ENCODE measurements at places on chromosomes 3 and 15. TPM values are rescaled to one million over a fixed set of nuclear protein-coding genes. Genes with fewer than 3 reads are reported as not detected.

DNA sequence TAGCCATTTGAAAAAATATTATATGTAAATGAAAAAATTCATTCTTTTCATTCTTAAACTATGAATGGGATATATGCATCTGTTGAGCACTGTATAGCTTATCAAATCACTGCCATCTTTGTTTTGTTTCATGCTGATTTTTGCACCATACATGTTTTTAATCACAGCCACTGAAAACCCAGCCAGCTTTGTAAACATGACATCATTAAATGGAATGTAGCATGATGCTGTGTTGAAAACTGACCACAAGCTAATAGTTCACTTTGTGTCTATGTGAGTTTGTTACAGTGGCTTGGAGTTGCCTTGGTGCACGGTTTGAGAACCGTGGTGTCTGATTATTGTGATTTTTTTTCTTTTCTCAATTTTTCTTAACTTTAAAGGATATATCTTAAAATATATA, 75.7 kb downstream of the GMPS start:
- peak; percentile 9 for DNase-seq

The ADCY5 gene
- total RNA-seq: 11.1 TPM

- DNase-seq: peak; percentile 20
Observed at GRCh38 chr15:90660195-90660998, 56.7 kb upstream of the BLM start.

DNA sequence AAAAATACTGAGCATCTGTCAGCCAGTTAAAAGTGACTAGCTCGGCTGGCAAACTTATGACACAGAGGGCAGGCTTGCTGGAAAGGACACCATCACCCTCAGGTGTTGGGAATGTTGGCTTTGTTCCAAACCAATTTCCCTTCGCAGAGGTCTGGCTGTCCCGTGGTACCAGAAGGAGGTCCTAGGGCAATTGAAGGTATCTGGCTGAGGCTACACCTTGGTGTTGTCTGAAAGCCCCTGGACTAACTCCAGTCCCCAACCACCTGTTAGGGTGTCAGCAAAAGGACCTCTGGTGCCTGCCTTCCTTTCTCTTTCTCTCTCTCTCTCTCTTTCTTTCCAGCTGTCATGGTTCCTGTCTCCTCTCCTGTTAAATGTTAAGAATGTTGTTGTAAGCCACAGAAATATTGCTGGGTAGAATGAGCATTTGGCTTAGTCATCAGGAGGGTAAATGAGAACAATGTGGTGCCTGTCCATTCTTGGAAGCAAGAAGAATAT, 12.5 kb downstream of the PRR20G start:
- no peak for DNase-seq

DNA sequence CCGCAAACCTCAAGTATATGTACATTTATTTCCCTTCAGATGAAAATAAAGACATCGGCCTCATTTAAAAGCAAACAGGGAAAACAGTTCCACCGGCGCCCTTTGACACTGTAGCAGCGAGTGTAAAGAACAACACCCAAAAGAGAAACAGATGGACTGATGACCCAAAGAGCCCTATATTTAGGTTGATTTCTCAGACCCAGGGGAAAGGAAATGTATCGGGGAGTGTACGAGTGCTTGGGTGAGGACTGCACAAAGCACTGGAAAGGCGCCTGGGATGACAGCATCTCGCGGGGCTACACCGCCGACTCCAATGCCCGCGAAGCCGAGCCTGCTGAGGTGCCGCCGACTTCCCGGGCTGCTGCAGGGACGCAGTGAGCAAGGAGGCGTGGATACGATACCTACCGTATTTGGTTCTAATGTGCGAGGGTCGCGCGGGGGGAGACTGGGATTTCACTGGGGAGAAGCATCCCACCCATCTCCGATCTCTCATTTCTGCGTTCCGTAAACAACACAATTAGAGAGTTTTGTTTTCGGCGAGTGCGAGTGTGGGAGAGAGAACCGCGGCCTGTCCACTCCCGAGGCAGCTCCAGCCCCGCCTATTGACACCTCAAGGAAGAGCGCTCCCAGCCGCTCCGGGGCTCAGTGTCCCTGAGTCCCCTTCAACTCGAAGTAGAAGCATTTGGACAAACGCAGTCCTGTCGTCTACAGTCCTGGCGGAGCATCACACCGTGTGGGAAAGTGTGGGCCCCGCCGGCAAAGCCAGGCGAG, 2.0 kb downstream of the MECOM start:
- DNase-seq: peak; percentile 63

Data from tongue (tissue), 3 donors.